Activated CD4-positive, alpha-beta T cell treated with anti-CD3 and anti-CD28 coated beads, Interleukin-2, amount 10 ng/mL, durations not matched to agents 7 days and 5 days (primary cell): ENCODE measurements at places on chromosomes 7 and 10. TPM values are rescaled to one million over a fixed set of nuclear protein-coding genes. Genes with fewer than 3 reads are reported as not detected.

- no peak overlapping the region for H3K27ac ChIP-seq
- H3K27me3 ChIP-seq, result peaks cover 15% of the 10 kb centered on the region
- H3K4me3 ChIP-seq, result no peak overlapping the region
- DNase-seq, result no peak
- H3K36me3 ChIP-seq, result no peaks in the 10 kb centered on the region
Observed at GRCh38 chr10:94465684-94466083, 63.3 kb downstream of the TBC1D12 start.

- peaks cover 2% of the 10 kb centered on the region for H3K27me3 ChIP-seq
- H3K4me3 ChIP-seq, result no peak overlapping the region
- H3K27ac ChIP-seq, result no peak overlapping the region
- H3K4me1 ChIP-seq, result peaks cover 2% of the 10 kb centered on the region
Observed at GRCh38 chr7:69871213-69871885, 273.1 kb downstream of the AUTS2 start.

DNA sequence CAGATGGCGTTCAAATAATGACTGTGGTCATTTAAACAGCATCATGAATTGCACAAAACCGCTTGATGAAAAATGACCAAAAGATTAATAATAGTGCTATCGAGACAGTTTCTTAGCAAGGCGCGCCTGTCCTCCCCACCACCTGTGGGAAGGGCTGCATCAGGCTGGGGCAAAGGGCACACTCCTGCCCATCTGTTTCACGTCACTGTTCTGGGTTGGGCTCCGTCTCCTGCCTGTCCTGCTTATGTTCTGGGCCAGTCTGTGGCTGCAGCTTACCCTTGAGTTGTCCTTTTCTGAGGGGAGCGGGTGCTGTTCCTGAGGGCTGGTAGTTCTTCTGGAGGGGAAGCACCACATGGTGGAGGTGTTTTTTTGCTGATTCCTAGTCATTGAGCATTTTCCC is 13.3 kb downstream of the RBM17 start:
- H3K4me3 ChIP-seq, result no peak overlapping the region
- H3K4me1 ChIP-seq, result peaks cover 33% of the 10 kb centered on the region
- no peak overlapping the region for H3K27ac ChIP-seq
- no peaks in the 10 kb centered on the region for H3K27me3 ChIP-seq
- no peak for DNase-seq

GRCh38 chr10:27158421-27158820 is 3.3 kb downstream of the MASTL start:
- H3K27me3 ChIP-seq, result no peaks in the 10 kb centered on the region
- H3K4me1 ChIP-seq, result peaks cover 21% of the 10 kb centered on the region
- H3K4me3 ChIP-seq, result peak overlapping the region; percentile 8
- H3K36me3 ChIP-seq, result peaks cover 57% of the 10 kb centered on the region

- H3K4me1 ChIP-seq, result no peaks in the 10 kb centered on the region
- no peak for DNase-seq
- peaks cover 7% of the 10 kb centered on the region for H3K27me3 ChIP-seq
- no peak overlapping the region for H3K4me3 ChIP-seq
- H3K27ac ChIP-seq, result no peak overlapping the region
- H3K36me3 ChIP-seq, result peaks cover 3% of the 10 kb centered on the region
Observed at GRCh38 chr10:95263864-95264226, 27.0 kb downstream of the PDLIM1 start.

GRCh38 chr10:103080891-103081581 is 112.0 kb downstream of the NT5C2 start:
- H3K27ac ChIP-seq, result no peak overlapping the region
- no peak for DNase-seq
- H3K4me3 ChIP-seq, result no peak overlapping the region
- H3K36me3 ChIP-seq, result peaks cover 4% of the 10 kb centered on the region

DNA sequence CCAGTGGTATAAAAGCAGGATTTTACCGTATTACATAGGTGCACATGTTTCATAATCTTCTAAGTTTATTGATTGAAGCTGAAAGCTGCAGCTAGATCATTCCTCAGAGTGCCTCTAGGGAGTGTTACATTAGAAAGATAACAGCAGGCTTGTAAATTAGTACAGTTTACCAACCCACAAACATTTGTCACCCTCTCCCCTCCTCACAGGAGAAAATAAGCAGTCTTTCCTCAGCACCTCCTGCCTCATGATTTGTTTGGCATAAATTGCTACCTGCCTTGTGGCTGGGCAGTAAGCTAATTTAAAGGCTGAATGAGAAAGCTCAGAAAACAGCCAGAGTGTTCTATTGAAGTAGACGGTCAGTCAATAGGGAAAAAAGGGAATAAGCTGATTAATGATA is 74.2 kb downstream of the NXPH1 start:
- no peaks in the 10 kb centered on the region for H3K27me3 ChIP-seq
- H3K4me3 ChIP-seq, result no peak overlapping the region
- H3K36me3 ChIP-seq, result no peaks in the 10 kb centered on the region
- no peaks in the 10 kb centered on the region for H3K4me1 ChIP-seq

DNA sequence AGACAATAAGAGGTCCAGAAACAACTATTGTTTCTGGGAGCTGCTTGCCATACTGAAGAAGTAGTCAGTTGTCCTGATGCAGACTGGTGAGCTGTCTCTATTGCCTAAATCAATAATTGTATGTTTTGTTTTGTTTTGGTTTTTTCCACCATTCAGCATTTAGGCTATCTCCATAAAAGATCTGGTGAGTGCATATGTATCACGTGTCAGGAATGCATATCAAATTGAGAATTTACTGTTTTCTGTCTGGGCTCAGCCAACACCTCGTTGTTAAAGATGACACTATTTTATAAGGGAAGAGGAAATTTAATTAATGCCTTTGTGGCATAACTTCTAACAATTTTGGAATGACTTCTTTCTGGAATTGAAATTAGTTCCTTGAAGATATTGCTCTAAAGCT is 66.2 kb downstream of the SORCS1 start:
- no peak for DNase-seq
- no peaks in the 10 kb centered on the region for H3K27me3 ChIP-seq
- no peaks in the 10 kb centered on the region for H3K4me1 ChIP-seq
- H3K4me3 ChIP-seq, result no peak overlapping the region

- no peaks in the 10 kb centered on the region for H3K36me3 ChIP-seq
- no peaks in the 10 kb centered on the region for H3K4me1 ChIP-seq
- H3K27me3 ChIP-seq, result no peaks in the 10 kb centered on the region
- no peak for DNase-seq
- H3K27ac ChIP-seq, result no peak overlapping the region
- H3K4me3 ChIP-seq, result no peak overlapping the region
Observed at GRCh38 chr7:108307194-108307593, 149.0 kb downstream of the NRCAM start.

GRCh38 chr7:140645166-140645900 is 4.7 kb upstream of the DENND2A start:
- no peaks in the 10 kb centered on the region for H3K36me3 ChIP-seq
- no peak overlapping the region for H3K4me3 ChIP-seq
- no peak overlapping the region for H3K27ac ChIP-seq
- H3K27me3 ChIP-seq, result peaks cover 41% of the 10 kb centered on the region

GRCh38 chr10:13717936-13718772 is 131.4 kb downstream of the PRPF18 start:
- peak overlapping the region; percentile 34 for H3K4me3 ChIP-seq
- peaks cover 17% of the 10 kb centered on the region for H3K4me1 ChIP-seq
- peak; percentile 50 for DNase-seq

- DNase-seq, result no peak
- H3K4me1 ChIP-seq, result no peaks in the 10 kb centered on the region
- H3K27ac ChIP-seq, result no peak overlapping the region
- H3K4me3 ChIP-seq, result no peak overlapping the region
- H3K36me3 ChIP-seq, result no peaks in the 10 kb centered on the region
Observed at GRCh38 chr10:58857251-58857805, 319.1 kb upstream of the PHYHIPL start.

DNA sequence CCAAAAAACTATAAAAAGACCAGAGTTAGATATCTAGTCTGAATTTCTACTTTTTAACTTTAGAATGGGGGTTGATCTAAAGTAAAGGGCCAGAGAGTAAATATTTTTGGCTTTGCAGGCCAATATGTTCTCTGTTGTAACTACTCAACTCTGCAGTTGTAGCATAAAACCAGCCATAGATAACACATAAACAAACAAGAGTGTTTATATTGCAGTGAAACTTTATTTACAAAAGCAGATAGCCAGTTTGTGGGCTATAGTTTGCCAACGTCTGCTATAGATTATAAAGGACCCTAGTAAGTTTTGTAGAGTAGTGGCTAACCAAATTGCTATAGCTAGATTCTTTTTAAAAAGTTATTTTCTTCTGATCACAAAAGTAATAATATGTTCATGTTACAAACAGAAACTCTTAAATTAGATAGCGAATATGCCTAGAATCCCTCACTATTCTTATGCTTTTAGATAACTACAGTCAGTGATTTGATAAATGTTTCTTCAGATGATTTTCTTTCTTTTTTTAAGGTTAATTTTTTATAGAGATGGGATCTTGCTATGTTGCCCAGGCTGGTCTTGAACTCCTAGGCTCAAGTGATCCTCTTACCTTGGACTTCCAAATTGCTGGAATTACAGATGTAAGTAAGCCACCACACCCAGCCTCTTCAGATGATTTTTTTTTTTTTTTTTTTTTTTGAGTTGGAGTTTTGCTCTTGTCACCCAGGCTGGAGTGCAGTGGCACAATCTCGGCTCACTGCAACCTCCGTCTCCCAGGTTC is 23.6 kb upstream of the HBP1 start:
- no peak overlapping the region for H3K27ac ChIP-seq
- no peaks in the 10 kb centered on the region for H3K36me3 ChIP-seq
- peaks cover 5% of the 10 kb centered on the region for H3K4me1 ChIP-seq
- H3K27me3 ChIP-seq, result no peaks in the 10 kb centered on the region

- H3K27ac ChIP-seq, result no peak overlapping the region
- no peak overlapping the region for H3K4me3 ChIP-seq
- H3K27me3 ChIP-seq, result peaks cover 18% of the 10 kb centered on the region
- no peak for DNase-seq
- no peaks in the 10 kb centered on the region for H3K36me3 ChIP-seq
Observed at GRCh38 chr10:118798231-118798662, 43.5 kb upstream of the CACUL1 start.

- H3K4me3 ChIP-seq, result no peak overlapping the region
- no peaks in the 10 kb centered on the region for H3K27me3 ChIP-seq
- H3K4me1 ChIP-seq, result peaks cover 4% of the 10 kb centered on the region
- DNase-seq, result no peak
- no peaks in the 10 kb centered on the region for H3K36me3 ChIP-seq
Observed at GRCh38 chr10:124342136-124342820, 76.4 kb downstream of the OAT start.

DNA sequence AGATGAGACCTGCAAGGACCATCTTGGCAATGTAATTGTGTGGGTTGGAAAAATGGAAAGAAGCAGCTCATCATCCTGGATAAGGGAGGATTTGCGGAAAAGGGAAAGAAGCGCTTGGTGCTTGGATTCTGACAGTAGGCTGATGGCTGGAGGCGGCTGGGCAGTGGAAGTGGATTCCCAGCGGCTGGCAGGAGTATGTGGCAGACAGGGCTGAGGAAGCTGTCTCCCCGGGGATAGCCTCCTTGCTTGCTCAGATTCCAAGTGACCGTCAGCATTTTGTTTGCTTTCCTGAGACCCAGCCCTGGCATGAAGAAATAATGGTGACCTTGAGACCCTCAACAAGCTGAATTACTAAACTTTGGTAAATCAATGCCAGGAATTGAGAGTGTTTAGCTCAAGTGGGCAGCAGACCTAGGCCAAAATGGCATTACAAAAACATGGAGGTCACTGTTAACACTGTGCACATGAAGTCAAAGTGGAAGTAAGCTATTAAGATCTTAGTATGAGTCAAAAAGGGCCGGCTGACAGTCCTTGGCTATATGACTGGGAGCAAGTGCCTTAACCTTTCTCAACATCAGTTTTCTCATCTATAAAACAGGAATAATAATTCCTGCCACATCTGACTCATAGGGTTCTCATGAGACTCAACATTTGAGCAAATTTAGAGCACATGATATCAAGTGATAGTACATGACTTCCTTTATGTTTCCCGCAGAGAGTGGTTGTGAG is 21.3 kb downstream of the SLC25A28 start:
- no peak overlapping the region for H3K27ac ChIP-seq
- H3K4me3 ChIP-seq, result no peak overlapping the region
- no peak for DNase-seq

GRCh38 chr7:44595934-44596635 is 10.3 kb upstream of the OGDH start:
- H3K4me1 ChIP-seq, result peaks cover 2% of the 10 kb centered on the region
- H3K27ac ChIP-seq, result peak overlapping the region; percentile 41
- H3K36me3 ChIP-seq, result no peaks in the 10 kb centered on the region
- peaks cover 9% of the 10 kb centered on the region for H3K27me3 ChIP-seq

The DNAH11 gene
- total RNA-seq, result 1.3 TPM

The ZNF316 gene
- 20.2 TPM for total RNA-seq

The KIAA1549 gene
- 0.12 TPM for total RNA-seq

The EPHA1 gene
- 10.0 TPM for total RNA-seq

The DKK1 gene
- total RNA-seq, result not detected

The TBX20 gene
- total RNA-seq, result 0.27 TPM

The IKZF1 gene
- 406 TPM for total RNA-seq

The C10orf105 gene
- 0.52 TPM for total RNA-seq

The ZNF736 gene
- total RNA-seq, result 26.6 TPM

The CHCHD1 gene
- 22.3 TPM for total RNA-seq
